Choroid plexus epithelial cell (primary cell): ENCODE measurements at places on chromosomes 12 and 14.

DNA sequence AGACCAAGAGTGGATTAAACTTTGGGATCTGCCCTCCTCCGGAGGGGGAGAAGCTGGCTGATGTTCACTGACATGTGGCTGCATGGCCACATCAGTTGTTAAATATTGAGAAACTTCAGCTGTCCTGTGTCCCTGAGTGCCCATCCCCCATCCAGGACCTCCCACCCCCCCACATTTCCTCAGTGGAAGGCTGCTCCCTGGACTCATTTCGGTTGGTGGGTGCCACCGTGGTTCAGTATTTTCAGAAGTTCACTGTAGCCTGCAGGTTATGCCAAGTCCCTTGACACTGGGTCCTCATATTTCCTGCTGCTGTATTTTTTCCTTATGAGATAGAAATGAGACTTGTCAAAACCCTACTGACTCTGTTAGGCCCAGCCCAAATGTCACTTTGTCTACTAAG lies 302.4 kb downstream of the CACNA1C start:
- DNase-seq: no peak

- no peak for DNase-seq
Observed at GRCh38 chr14:32183151-32184058, 18.4 kb upstream of the RNU6-7 start.

DNA sequence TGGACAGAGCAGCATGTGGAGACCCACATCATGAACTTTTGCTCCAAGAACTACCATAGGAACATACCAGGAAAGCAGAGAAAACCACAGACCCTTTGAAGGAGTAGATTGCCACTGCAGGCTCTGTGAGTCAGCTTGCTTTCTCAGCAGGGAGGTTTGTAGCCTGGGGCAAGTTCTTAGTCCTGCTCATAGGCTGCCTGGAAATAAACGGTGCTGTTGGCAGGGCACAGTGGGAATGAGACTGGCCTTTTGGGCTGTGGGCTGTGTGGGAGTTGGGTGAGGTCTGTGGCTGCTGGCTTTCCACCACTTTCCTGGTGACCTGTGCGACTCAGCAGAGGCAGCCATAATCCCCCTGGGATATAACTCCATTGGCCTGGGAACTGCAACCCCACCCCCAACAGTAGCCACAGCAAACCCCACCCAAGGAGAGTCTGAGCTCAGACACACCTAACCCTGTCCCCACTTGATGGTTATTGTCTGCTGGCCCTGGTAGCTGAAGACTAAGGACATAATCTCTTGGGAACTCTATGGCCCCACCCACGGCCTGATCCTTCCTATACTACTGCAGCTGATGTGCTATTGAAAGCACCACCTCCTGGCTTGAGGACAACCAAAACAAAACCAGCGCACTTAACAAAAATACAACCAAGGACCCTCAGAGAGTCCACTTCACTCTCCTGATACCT lies 192.1 kb upstream of the GARIN6 start:
- DNase-seq: peak; percentile 33

- DNase-seq: peak; percentile 55
Observed at GRCh38 chr12:106138633-106139421, at the start of gene NUAK1. NUAK1 (minus strand) TSS chr12:106138954; CDS start chr12:106138653, 301 bp downstream.

GRCh38 chr12:115857160-115857920 lies 420.2 kb downstream of the MED13L start:
- DNase-seq: no peak
